Hematopoietic multipotent progenitor cell treated with erythropoietin and hydrocortisone succinate and interleukin-3 and kit ligand, for 17 days (in vitro differentiated cells): ENCODE measurements at places on chromosomes 5 and 9.

GRCh38 chr9:131631306-131631705, 86.0 kb downstream of the PRRT1B start:
- no peak for DNase-seq

GRCh38 chr9:72769546-72769945, 183.3 kb downstream of the ALDH1A1 start:
- no peak for DNase-seq

- DNase-seq: no peak
Measured at GRCh38 chr5:91865915-91866314, 482.8 kb upstream of the ARRDC3 start.

DNA sequence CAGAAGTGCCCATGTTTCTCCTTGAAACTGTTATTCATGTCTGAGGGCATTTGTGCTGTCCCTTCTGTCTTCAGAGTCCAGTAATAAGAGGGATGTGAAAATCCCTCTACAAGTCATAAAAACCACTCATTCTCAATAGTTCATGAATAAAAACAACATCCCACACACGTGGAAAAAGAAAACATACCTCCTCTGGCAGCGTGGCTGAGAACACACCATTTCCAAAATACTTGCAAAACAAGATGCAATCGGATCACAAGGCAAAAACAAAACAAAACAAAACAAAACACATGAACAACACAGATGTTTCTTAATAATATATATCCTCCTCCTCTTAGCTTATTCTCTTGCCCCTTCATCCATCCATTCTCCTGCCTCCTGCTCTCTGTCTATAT, 71.0 kb upstream of the EQTN start:
- DNase-seq: no peak

- DNase-seq: no peak
Measured at GRCh38 chr5:28066856-28067255, 1028.5 kb upstream of the CDH9 start.

GRCh38 chr5:104048231-104048630, 485.6 kb upstream of the NUDT12 start:
- DNase-seq: no peak

- DNase-seq: no peak
Measured at GRCh38 chr5:60636001-60636400, 64.0 kb downstream of the DEPDC1B start.

DNA sequence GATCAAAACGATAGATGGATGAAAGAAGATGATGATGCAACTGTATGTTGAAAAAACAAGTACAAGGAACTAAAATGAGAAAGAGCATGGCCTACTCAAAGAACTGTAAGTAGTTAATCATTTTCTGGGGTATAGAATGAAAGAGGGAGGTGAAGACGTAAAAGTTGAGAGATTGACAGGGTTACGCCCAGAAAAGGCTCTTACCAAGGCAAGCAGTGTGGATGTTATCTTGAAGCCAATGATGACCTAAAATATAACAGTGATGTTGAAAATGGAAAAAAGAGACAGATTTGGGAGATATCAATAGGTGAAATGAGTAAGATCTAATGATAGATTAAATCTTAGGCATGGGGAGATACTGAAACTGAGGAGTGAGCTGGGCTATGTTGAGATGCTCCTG, 80.4 kb upstream of the GNAQ start:
- DNase-seq: no peak

DNA sequence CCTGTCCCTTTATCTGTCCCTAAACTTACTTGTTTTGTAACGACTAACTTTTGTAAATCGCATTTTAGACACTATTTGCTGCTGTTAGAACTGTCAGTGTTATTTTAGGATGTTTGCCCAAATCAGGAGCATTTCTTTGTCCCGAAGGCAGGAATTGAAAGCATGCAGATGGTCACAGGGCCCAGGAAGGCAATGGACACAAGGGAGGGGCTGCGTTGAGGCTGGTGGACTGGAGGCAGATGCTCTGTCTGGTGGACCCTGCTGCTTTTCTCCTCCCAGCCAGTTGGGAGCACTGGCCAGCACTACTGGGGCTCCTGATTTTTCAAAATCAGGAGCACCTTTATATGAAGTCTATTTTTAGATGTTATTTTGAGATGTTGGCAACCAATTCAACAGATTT, 31.7 kb downstream of the DOCK2 start:
- DNase-seq: no peak

GRCh38 chr5:41009232-41009631, 61.9 kb downstream of the MROH2B start:
- DNase-seq: no peak

DNA sequence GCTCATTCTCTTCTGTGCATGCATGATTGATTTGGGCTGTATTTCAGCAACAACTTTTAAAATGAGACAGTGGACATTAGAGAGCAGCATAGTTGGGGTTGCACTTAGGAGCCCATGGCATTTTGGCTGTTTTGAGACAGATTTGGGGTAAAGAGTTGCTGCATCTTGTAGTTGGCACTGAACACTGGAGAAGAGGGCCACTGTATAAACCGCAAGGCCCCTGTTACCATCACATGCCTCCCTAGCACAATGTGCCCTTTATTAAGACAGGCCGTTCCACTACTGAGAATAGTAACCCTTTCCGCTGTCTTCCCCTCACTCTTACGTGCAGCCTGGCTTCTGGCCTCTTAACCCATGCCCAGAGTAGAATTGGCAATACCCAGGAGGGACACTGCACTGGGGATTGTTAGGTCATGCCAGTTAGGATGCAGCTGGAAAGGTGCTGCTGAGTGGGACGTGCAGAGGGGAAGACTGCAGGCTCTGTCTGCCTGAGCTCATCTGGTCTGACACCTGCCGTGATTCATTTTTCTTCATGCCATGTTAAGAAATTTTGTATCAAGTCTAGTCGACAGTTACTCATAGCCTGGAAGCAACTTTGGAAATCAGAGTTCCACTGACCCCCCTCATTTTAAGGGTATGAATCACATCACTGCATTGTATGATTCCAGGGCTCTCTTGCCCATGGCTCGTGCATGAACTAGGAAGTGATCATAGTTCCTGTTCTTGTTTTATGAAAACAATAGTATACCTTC, 146.9 kb upstream of the DMRT1 start:
- DNase-seq: no peak

GRCh38 chr5:78095125-78095524, 199.4 kb downstream of the AP3B1 start:
- DNase-seq: no peak

- DNase-seq: no peak
Measured at GRCh38 chr5:166507810-166508425, 1783.5 kb upstream of the WWC1 start.

GRCh38 chr5:36531401-36531800, 75.0 kb upstream of the SLC1A3 start:
- no peak for DNase-seq

- DNase-seq: no peak
Measured at GRCh38 chr5:91125916-91126315, 257.2 kb downstream of the ARRDC3 start.

DNA sequence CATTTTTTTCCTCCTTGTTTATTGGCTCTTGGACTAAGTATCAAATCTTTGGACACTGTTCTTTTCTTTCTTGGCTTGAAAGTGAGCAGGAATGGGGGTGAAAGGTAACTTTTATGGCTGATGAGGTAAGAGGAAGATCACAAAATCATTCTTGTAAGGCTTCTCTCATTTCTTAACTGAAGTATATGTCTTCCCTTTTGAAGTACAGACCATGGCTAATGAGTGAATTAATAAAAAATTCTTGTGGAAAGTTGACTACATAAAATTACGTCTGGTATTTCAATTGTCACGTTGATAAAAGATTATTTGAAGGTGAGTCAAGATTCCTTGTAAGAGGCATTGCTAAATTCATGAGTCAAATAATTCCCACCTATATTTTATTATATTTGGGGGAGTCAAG, 25.1 kb downstream of the VCAN start:
- no peak for DNase-seq
